Testis (tissue), 5 donors: ENCODE measurements at places on chromosomes 4 and X. TPM values are rescaled to one million over a fixed set of nuclear protein-coding genes. Genes with fewer than 3 reads are reported as not detected.
A peak's percentile ranks its signal among the peaks of the same experiment; 100 is the strongest.

LEF1 gene
- 37.1 TPM for total RNA-seq

DGKQ gene
- total RNA-seq = 20.7 TPM

ARSJ gene
- total RNA-seq = 0.55 TPM

EDA2R gene
- total RNA-seq = 4.0 TPM

GRSF1 gene
- total RNA-seq = 59.8 TPM

PPP1R2C gene
- total RNA-seq = 20.1 TPM

HERC5 gene
- total RNA-seq = 127 TPM

UGT2B10 gene
- not detected for total RNA-seq

TMEM255A gene
- 0.87 TPM for total RNA-seq

F11 gene
- total RNA-seq = 0.19 TPM

YY2 gene
- total RNA-seq = 11.7 TPM

ZNF630 gene
- 5.6 TPM for total RNA-seq

- no peak for DNase-seq
These were observed 44.2 kb downstream of the COQ2 start for GRCh38 chr4:83240379-83240875.

- DNase-seq = no peak
These were observed 3.4 kb downstream of the UGT2A1 start for GRCh38 chr4:69649629-69650028.

GRCh38 chr4:45778514-45778913 lies 345.3 kb downstream of the GABRG1 start:
- no peak for DNase-seq

DNA sequence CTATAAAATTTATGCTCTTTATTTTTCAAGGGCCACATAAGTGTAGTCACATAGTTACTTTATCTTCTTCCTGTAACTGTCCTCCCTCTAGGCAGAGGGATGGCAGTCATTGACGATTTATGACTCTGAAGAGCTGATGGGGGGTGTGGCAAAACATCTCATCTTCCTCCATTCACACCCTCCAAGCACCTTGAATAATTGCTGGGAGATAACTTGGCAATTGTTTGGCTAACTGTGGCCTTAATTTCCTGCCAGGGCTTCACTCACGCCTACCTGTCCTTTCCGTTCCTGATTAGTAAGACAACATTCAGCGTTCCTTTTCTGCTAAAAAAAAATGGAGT lies 329.2 kb downstream of the ARHGAP10 start:
- DNase-seq = no peak

- no peak for DNase-seq
These were observed 281.4 kb downstream of the LDB2 start for GRCh38 chr4:16617011-16617410.

DNA sequence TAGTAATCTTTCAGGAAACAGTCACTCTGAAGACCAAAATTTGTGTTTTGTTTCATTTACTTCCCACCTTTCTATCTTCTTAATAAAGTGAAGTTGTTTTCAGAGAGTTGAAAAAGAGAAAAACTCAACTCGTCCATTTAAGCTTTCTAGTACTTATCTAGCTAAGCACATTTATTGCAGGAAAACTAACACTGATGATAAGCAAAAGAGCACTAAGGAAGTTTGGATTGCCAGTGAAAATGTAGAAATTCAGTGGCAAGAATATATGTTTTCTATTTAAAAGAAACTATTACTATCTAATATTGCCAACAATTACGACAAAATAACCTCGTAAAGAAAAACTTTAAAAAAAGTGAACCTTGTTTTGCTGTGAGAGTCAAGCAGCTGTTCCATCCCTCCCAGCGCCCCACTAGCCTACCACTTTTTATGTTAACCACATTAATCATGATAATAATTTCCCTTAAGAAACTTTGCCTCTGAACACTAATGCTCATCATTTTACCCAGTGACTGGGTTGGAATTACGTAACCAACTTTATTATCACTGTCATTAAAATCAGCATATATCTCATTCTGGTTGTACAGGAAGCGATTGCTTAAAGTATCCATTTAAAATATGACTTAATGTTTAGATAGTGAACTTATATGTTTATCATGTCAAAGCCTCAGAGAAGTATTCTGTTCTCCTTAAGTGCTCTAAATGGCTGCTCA lies 24.8 kb downstream of the SPRY1 start:
- DNase-seq = no peak

- DNase-seq = no peak
These were observed 140.9 kb upstream of the HPGD start for GRCh38 chr4:174663216-174663615.

DNA sequence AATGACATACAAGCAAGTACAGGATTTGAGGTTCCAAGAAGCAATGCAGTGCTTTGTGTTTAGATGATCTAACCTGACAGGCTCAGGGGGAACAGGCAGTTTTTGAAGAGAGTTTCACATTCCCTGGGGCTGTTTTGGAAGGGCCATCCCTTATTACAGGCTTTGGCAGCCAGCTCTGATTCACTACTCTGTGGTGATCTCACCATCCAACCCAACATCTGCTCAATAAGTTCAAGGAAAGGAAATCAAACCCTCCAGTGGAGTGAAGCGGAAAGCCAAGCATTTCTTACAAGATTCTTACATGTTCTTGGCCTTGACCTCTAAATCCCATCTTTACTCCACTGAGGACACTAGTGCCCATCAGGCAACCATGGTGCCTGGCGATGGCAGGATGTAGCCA lies 7.5 kb downstream of the IDS start:
- no peak for DNase-seq

GRCh38 chr4:157170321-157170720 lies 50.2 kb upstream of the GRIA2 start:
- DNase-seq = no peak

DNA sequence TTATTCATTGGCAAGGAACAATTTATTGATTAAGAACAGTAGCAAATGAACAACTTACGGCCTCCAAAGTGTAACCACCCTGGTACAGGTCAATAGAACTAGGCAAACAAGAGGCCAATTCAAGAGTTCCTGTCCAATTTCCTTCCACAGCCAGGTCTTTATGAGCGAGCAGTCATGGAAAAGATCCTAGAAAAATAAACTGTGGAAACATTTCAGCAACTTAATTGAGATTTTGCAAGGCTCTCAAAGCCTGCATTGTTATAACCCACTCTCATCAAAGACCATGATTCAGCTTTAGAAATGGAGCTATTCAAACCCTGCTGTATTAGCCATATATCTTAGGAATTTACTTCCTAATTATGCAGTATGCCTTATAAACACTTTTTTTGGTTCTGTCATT lies 43.6 kb downstream of the UNC5C start:
- DNase-seq = no peak

DNA sequence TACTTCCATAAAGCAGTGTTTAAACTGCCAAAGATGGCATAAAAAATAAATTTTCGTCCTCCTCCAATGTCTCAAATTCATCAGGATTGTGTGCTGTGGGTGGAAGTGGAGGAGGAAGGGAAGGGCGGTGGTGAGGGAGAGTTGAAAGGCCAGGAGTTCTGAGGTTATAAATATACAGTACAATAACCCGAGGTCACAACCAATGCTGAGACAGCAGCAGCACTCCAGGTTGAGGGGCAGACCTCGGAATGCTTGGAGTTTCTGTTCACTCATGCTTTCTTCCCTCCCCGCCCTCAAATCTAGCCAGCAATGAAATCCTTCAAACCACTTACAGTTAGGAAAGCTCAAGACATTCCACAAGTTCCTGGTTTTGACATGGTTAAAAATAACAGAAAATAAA lies 134.0 kb upstream of the SMAD1 start:
- DNase-seq = no peak

DNA sequence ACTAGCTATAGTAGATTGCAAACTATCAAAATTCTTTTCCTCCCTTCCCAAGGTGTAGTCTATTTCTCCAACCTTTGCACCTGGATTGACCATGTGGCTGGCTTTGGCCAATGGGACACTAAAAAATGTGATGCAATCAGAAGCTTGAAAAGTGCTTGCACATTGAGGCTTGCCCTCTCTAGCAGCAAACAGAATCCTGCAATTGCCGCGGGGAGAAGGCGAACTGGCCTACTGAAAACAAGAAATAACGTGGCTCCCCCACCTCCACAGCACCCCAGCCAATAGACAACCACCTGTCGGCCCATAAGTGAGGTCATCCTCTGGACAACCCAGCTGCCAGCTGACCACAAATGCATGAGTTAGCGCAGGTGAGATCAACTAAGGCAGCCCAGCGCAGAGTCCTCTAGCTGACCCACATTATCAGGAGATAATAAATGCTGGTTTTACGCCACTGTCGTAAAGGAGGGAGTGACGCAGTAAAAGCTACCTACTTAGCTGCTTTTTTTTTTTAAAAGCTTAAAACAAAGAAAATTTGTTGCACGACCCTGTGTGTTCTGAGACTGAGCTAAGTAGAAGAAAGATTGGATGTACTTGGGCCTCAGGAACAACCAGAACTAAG lies 95.2 kb downstream of the GK start:
- DNase-seq = peak; percentile 16

- no peak for DNase-seq
These were observed 28.3 kb downstream of the CHRNA9 start for GRCh38 chr4:40363382-40363920.

- DNase-seq = no peak
These were observed 41.1 kb downstream of the DCUN1D4 start for GRCh38 chr4:51884055-51884454.

DNA sequence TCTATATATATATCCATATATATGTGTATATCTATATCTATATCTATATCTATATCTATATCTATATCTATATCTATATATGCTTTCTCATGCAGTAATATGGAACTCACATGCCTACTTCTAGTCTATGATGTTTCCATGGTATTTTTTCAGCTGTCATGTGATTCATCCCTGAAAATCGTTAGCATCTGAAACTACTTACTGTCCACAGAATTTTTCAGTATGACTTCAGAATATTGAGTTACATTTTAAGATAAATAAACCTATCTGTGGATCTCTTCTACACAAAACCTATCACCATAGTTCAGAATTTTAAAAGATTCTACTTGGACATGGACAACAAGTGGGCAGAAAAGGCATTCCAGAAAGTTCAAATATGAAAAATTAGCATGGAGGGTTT lies 855.1 kb upstream of the INTU start:
- no peak for DNase-seq

DNA sequence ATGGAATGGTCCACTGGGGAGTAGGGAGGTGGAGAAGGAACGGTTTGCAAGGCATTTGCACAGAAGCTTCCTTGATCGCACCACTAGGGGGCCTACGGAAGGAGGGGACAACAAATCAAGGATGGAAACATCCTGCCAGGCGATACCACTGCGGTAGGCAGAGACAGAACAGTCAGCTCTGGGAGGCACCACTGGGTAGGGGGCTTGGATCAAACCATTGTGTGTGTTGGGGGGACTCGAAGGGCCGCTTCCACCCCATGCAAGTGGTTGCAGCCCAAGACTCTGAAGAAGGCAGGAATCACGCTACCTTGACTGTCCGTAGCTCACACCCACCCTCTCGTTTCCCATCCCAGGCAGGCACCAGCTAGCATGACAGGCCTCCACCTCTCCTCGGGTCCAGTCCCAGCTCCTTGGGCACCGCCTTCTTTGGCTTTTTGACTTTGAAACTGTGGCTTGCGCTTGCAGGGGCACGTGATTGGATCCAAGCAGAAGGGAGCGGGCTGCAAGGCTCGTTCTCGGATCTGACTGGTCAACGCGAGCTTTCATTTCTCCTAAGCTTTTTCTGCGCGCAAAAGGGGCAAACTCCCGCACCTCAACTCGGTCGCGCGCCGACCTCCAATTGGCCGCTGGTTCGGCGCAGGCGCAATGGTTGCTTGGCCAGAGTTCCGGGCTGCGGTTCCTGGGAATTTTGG lies 28.4 kb downstream of the GAGE1 start:
- peak; percentile 29 for DNase-seq

DNA sequence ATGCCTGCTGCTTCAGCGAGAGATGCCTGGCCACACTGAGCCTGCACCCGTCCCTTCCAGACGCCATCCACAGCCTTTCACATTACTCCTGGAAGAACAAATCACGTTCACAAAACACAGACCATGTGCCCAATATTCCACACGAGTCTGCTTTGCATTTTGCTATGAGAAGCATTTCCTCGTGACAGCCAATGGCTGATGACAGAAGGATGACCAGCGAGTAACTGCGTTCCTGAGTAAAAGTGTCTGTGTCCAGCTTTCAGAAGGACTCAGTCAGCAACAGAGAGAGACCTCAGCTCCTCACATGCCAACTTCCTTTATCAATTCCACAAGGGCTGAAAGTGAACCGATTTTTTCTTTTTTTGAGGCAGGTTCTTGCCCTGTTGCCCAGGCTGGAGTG lies 19.5 kb downstream of the NAT8L start:
- DNase-seq = peak; percentile 12

GRCh38 chrX:134670134-134670924 lies 12.1 kb upstream of the PLAC1 start:
- DNase-seq = no peak

GRCh38 chr4:181748581-181748980 lies 494.6 kb upstream of the TENM3 start:
- DNase-seq = no peak

DNA sequence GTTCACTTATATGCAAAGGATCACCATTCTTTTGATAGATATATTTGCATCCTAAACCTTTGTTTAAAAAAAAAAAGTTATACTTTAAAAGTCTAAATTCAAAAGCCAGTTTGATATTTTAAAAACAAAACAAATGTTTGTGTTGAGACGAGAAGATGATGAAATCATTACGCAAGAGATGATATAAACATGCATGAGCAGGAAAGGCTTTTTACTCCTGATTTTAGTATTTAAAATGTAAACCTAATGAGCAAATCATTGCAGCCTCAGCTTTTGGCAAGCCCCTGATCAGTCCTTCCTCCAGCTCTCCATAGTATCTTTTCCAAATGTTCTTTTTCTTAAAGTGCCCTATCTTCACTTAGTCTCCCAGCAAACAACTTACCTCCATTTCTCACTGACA lies 115.6 kb downstream of the ARAP2 start:
- no peak for DNase-seq

- DNase-seq = no peak
These were observed 298.1 kb upstream of the TAPT1 start for GRCh38 chr4:16524406-16524805.

DNA sequence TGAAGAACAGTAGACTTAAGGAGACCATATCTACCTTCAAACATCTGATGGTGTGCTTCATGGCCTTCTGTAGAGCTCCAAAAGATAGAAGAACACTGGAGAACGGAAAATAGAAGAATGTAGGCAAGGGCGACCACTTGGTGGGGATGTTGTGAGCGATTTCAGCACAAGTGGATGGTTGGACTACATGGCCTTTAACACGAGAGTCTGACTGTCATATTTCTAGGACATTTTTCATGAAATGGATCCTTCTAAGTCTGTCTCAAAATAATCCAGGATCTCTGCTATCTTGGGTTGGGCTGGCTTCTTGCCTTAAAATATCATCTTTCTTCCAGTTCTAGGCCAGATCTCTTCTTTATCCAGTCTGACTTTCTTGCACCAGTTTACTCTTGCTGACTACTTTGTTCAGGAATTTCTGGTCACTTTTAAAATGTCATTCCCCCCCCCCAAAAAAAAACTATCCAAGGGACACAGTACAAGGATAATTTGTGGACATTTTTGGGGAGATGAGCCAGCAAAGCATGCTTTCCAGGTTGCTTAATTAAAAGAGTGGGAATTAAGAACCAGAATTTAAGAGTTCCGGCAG lies 1.2 kb upstream of the MID1IP1 start:
- DNase-seq = peak; percentile 37
